ENCODE measurements at places on chromosomes 5 and 9.

- DNase-seq, result peak; percentile 97
Measured at GRCh38 chr9:103702572-103702971, 391.5 kb upstream of the SMC2 start.

- no peak for DNase-seq
Measured at GRCh38 chr9:69314547-69314946, 10.5 kb upstream of the ENTREP1 start.

DNA sequence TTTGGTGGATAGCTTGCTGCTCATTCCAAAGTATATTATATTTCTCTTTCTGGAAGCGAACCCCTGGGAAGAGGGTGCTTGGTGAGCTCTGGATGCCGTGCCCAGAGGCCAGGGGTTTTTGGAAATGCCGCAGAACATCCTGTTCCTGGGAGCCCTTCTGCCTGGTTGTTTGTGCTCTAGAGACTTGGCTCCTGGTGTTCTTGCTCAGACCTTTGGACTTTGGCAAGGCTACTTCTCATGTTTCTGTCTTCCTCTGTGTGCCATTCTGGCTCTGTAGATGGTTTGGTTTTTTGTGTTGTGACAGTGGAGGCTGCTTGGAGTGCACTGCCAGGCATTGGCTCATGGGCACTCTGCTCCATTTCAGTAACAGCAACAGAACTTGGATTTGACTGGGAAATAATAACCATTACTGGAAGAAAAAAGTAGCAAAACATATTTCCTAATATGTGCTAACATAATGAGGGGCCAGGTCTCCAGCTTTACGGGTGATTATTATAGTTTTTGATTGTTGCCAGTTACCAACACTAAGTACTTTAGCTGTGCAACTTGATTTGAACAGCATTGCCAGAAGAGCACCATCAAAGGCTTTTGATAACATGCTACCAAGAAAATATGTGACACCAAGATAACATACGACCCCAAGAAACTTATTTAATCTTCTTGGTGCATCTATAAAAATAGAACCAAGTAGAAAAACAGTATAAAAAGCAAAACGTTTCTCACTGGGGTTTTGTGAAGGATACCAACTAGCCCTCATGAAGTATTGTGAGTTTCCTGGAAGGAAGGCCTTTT lies 94.2 kb downstream of the PCSK1 start:
- peak; percentile 50 for DNase-seq

DNA sequence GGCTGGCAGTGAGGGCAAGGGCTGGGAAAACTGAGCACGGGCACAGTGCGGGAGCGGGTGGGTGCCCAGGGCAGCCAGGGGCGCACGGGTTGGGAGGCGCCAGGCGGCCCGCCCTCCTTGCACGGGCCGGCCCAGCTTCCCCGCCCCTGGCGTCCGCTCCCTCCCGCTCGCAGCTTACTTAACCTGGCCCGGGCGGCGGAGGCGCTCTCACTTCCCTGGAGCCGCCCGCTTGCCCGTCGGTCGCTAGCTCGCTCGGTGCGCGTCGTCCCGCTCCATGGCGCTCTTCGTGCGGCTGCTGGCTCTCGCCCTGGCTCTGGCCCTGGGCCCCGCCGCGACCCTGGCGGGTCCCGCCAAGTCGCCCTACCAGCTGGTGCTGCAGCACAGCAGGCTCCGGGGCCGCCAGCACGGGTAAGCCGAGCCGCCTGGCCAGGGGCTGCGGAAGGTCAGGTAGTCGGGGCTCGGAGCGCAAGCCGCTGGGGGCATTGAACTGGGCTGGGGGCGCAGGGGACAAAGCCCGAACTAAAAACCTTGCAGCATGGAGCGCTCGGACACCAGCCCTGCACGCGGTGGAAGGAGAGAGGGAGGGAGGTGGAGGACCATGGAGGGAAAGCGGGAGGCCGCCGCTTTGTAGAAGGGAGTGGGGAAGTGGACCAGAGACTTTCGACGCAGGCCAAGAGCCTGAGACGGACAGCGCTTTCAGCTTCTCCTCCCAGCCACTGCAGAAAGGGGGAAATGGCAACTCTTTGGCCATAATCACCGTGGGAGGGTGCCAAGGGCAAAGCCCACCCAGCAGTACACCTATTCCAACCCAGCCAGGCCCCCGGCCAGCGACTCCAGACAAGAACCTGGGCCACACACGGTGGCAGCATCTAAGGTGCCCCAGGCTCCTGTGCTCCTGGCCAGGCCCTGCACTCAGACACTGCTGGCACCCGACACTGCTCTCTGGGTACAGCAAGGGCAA lies at the start of gene TGFBI:
Gene TGFBI (plus strand): TSS at position 207 of the 961 bp plus-strand sequence. CDS start 68 bp downstream, at position 275.
- peak; percentile 57 for DNase-seq

DNA sequence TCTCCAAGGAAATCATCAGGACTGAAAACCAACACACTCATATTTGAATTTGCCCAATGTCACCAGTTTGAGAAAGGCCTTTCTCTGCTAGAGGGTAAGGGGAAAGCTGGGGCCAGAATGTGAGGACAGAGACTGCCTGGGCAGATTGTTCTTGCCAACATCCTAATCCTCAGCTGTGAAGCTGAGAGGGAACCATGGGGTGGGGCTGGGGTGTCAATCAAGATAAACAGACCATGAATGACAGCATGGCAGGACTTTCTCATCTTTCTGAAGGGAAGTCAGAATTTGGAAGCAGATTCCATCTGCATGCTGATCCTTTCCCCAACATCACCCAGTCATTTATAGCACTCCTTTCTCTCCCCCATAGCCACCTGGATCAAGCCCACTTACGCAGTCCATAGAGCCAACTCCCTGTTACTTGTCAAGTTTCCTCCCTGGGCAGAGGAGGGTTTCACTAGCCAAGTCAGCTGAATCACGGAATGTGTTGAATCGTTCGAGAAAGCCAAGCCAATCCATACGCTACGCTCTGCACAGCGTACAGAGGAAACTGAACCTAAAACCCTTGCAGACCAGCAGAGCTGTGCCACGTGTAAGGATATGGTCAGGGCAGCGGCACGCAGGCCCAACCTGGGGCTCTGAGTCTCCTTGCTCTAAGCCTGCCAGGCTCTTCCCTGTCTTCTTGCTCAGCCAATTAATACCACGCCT lies 14.9 kb downstream of the GLDC start:
- no peak for DNase-seq

GRCh38 chr9:37801287-37801850 lies 772 bp downstream of the DCAF10 start:
- peak; percentile 57 for DNase-seq

DNA sequence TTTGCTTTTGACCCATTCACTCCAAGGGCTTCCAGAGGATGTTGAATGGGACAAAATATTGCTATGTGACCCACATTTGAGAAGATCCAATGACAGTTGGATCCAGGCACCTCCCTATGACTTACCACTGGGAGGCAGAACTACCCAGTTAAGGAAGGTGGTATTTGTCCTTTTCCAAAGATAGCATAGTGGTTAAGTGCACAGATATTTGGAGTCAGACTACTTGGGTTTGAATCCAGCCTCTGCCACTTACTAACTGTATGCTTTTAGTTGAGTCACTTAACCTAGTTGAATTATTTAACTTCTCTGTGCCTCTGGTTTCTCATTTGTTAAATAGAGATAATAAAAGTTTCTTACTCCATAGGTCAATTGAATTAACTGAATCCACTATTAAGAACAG lies 74.5 kb upstream of the PALM2AKAP2 start:
- peak; percentile 54 for DNase-seq

DNA sequence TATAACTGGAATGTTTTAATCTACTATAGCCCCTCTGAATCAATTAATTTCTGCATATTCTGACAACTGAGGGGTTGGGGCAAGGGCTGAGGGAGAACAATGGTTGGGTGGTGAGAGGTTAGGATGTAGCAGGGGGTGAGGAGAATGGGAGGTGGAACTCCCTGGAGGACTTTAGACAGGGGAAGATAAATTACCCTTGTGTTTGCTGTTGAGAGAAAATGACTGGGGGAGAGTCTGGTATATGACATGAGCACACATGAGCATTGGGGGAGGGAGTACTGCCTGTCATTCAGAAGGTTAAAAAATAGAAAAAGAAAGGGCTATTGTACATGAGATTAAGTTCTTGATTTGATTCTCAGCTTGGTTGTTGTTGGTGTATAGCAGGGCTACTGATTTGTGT lies 37.2 kb upstream of the PAPPA start:
- peak; percentile 87 for DNase-seq

GRCh38 chr9:98333703-98334582 lies 78.5 kb upstream of the TBC1D2 start:
- no peak for DNase-seq

- DNase-seq, result peak; percentile 58
Measured at GRCh38 chr5:116476897-116477537, 97.6 kb downstream of the SEMA6A start.

DNA sequence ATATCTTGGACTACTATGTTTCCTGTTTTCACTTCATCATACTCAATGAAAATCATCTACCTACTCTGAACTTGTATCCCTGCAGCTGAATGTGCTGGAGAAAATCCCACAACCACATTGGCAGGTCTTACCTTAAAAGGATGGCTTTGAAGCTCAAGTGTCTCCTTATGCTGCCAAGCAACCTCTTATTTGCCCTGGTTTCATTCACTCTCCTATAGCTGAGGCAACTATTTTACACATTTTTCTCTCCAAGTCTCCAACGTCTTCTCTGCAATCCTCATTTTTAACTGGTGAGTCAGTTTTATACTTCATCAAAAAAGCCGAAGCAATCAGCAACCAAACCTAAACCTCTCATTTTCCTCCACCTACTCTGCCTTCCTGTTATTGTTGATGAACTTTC lies 49.7 kb downstream of the POU4F3 start:
- DNase-seq, result no peak

DNA sequence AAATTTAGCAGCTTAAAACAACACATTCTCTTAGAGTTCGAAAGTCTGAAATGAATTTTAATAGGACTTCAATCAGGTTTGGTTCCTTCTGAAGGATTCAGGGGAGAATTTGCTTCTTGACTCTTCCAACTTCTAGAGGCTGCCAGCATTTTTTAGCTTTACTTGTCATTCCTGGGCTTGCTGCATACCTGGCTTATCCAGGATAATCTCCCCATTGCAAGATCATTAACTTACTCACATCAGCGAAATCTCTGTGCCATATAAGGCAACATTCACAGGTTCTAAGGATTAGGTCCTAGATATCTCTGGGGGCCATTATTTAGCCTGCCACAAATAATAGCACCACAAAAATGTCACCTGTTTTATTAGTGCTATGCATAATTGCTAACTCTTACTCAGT lies 46.2 kb upstream of the PCSK5 start:
- no peak for DNase-seq

DNA sequence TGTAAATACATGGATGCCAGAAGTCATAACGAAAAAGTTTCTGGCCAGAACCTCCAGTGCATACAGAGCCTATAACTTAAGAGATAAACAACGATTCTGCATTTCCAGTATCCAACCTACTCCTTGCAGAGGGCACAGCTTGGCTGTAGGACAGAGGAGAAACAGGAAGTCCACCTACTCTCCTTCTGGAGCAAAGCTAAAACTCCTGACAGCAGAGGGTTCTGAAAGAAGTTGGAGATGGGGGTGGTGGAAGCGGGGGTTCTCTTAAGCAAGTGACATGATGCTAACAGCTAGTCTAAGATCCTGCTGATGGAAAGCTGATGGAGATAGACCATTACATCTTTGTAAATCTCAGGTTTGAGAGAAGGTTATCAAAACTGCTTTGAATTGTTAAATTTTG lies 35.5 kb upstream of the CTNNAL1 start:
- DNase-seq, result no peak

All from NCI-H69 (cell line).